Activated naive CD4-positive, alpha-beta T cell treated with Interleukin-2 at 50 U/mL for 16 hours (primary cell): ENCODE measurements at places on chromosomes 3 and 15.

DNA sequence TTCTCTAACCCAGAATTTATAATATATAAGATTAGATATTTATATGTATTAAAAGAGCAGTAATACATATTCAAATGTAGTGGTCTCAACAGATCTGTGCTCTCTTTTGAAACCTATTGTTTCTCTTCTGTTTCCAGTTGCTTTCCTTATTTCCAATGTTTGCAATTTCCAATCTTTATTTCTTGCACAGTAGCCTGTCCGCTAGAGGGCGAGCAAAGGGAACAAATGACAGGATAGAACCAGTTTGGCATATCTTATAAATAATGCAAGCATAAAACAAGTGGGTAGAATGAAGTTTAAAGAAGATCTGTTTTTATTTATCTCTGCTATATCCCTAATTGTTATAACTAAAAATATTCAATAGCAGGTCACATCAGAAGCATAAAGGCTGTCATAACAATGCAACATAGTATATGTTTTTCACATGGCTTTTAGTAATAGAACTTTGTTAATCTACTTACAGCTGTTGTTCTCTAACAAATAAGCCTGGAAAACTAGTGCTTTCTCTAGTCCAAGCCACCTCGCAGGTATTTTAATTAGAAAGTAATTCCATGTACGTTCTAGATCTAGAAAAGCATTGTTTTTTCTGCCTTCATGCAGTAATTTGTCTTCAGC, 15.1 kb upstream of the TCAIM start:
- DNase-seq: peak; percentile 40

DNA sequence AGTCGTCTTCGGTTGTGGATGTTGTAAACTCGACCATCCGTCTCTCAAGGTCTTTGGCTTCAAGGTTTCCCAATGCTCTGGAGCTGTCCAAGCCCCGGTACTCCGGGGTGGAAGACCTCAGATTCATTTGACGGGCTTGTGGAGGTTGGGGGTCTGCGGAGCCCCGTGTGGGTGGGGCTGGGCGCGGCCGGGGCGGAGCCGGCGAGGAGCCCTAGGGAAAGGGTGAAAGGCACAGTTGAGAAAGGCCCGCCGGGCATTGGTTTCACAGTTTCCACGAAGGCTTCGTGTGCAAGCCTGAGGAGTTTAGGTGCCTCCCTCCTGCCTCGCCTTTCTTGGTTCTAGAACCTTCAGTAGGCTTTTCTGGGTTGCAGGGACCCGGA, 360 bp upstream of the MGA start:
- no peak for DNase-seq

- no peak for DNase-seq
These were observed 468.5 kb upstream of the KCNMB2 start for GRCh38 chr3:178067721-178068120.

DNA sequence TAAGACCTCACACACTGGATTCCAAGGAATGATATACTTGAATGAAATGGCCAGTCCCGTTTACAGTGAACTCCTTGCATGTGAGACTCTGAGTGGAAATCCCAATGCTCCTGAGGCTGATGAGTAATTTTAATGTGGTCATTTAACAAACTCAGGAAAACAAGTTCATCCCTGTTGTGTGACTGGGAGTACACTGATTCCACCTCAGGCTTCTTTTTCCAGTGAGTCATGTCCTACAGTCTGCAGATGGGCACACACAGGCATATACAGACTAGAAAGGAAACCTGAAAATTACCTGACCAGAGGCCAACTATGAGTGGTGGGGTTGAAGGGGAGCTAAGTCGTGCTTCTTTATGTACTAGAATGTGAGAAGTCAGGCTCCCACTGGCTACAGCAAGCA, 5.8 kb downstream of the SQOR start:
- no peak for DNase-seq

DNA sequence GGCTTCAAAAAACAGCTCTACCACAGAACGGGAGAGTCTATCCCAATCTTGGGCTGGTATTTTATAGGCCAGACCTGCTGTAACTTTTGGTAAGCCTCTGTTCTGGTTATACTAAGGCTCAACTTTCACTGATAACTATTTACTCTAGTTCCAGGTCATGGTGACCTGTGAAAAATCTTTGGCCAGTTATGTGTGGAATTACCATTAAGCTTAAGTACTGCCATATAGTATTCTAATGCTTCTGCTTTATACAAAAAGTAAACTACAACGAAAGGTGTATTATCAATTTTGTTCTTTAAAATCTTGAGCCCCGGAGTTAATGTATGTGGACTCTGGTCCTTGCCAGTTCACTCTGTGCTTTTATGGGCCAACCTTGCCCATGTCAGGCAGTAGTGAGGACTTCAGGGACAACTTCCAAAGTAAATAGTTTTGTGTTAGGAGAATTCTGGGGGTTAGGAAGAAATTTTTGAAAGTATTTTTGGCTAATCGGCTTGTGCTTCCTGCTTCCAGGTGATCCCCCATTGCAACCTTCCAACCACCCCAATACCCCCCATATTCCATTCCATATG, 6.4 kb downstream of the SIAH2 start:
- no peak for DNase-seq

GRCh38 chr3:190696777-190697501, 165.6 kb downstream of the GMNC start:
- no peak for DNase-seq

DNA sequence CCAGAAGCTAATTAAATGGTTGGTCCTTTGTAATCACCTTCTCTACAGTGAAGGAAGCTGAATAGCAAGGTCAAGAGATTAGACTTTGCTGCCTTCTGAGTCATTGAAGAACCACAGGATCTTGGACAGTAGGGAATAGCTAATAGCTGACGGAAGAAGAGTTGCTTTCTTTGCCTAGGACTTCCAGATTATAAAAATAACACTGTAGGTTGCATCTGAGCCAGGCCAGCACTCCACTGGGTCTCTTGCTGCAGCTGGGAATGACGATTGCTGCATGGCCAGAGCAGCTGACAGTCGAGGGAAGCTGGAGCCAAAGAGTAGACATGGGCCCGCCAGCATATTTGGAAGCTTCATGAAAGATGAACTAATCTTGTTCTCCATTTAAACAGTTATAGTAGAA, 81.5 kb upstream of the KCNMB2 start:
- no peak for DNase-seq

DNA sequence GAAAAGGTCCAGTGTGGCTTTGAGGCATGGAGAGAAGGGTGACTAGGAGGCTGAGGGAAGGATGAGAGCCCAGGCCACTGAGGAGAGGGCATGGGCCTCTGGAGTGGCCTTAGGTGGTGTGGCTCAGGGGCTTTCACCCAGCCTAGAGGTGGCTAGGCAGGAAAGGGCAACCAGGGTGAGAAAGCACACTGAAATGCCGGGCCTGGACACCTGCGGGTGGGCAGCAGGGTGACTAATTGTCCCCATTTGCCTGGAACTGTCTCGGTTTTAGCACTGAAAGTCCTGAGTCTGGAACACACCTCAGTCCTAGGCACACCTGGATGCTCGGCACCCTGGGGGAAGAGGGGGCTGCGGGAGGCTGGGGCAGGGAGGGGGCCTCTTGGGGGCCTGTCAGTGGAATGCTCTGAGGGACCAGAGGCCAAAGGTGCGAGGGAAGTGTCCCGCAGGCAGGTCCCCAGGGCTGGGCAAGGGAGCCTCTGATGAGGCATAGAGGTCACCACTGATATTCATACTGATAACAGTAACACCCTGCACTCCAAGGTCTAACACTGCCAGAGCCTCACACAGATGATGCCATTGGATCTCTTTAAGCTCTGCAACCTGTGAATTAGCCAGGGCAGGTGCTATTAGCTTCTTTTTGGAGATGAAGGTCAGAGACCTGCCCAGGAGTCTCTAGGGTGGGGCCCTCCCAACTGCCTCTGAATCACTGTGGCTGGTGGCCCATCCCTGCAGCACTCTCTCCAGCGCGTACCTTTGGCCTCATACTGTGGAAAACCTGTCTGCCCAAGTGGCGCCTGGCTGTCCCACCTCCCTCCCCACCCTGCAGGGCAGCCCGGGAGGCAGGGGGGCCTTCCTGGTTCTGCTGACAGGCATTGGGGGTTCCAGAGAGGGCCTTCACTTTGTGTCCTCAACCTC, 3.0 kb upstream of the PHGR1 start:
- DNase-seq: no peak

DNA sequence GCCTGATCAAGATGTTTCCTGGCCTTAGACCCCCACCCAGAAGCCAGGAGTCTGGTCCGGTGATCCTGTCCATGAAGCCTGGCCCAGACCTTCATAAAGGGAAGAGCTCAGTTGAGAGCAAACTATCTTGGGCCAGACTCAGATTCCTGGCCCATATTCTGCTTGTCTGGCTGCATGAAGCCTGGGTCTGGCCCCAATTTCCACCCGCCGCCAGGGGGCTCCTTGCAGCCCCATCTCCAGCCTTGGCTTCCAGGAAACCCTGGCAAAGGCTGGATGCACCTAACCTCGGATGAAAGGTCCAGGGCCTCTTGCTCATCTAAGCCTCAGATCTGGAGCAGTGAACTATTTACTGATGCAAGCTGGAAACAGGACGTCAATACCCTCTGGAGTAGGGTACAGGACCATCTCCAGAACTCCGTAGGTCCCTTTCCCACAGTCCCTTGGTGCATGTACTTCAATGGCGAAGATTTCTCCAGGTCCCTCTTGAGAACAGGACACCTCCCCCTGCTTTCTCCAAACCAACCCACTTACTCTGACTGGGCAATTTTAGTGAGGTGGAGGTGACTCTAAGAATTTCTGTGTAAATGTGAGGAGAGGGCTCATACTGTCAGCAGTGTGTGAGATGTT, 5.6 kb downstream of the FOXL2 start:
- DNase-seq: no peak

GRCh38 chr3:191783024-191783423, 322.1 kb downstream of the PYDC2 start:
- DNase-seq: no peak

GRCh38 chr3:175456466-175456865, 597.3 kb downstream of the NAALADL2 start:
- no peak for DNase-seq

DNA sequence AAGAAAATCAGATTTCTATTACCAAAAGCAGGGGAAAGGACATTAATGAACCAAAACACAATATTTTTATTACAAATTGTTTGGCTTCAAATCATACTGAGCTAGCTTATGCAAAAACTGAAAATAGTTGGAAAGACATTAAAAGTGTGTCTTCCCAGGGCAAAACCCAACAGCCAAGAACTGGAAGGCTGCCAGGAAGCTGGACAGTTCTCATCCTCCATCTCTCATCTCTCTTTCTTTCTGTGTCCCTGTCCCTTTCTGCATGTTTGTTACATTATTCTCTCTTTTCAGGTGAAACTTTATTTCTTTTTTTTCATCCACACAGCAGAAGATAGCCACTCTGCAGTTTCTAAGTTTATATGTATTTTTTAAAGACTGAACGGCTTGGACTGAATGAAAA, 41.1 kb upstream of the SNTN start:
- DNase-seq: no peak

GRCh38 chr3:179181993-179182551, 33.9 kb downstream of the PIK3CA start:
- no peak for DNase-seq

- DNase-seq: no peak
These were observed 632.3 kb upstream of the ZNF385D start for GRCh38 chr3:22383285-22383684.

GRCh38 chr3:44185396-44185915, 56.2 kb upstream of the TOPAZ1 start:
- no peak for DNase-seq

DNA sequence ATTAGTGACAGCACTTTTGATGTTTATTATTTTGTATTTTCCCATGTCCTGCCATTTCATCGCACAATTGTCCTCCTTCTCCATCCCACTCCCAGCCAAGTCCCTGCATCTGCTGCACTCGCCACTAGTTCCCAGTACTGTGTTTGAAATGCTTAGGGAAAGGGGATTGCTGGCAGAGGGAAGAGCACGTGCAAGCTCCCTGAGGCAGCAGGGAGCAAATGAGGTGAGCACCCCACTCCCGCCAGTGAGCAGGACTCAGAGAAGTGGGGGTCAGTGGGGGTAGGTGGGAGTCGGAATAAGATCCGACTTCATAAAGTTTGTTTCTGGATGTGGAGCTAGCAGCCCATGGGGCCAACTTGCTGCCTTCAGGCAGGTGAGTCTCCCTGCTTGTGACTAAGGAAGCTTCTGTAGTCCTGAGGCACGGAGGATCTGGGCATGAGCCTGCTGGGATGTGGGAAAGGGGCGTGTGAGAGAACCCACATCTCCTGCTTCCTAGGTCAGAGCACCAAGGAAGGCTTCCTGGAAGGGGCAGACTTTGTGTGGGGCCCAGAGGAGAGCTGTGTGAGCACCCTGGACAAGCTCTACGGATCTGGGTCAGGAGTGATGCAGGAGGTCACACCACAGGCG, 99.7 kb upstream of the TLE3 start:
- no peak for DNase-seq

DNA sequence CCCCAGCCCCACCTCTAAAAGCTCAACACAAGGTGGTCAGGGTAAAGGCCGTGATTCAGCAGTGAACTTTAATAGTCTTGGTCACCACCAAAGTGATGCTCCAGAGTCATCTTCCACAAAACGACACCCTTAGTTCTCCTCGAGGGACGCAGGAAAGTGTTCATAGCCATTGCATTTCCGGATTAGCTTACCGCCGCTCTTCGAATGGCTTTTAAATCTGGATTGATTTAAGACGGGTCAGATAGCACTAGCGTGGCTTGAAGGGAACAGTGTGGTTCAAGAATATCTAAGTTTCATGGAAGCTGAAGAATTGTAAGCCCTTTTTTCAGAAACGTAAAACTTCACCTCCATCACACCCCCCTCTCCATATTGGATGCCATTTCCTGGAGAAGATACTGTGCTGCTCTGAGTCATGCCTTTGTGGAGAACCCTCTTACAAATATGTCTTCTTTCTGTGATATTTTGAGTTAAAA, 829 bp downstream of the RNF7 start:
- peak; percentile 16 for DNase-seq

- DNase-seq: no peak
These were observed 78.5 kb downstream of the KLHL25 start for GRCh38 chr15:85716261-85716660.

GRCh38 chr3:21729888-21730459, 21.0 kb downstream of the ZNF385D start:
- no peak for DNase-seq

- DNase-seq: no peak
These were observed 21.0 kb upstream of the CA12 start for GRCh38 chr15:63402498-63403253.

- DNase-seq: no peak
These were observed 89.8 kb upstream of the IGSF10 start for GRCh38 chr3:151550642-151551041.

DNA sequence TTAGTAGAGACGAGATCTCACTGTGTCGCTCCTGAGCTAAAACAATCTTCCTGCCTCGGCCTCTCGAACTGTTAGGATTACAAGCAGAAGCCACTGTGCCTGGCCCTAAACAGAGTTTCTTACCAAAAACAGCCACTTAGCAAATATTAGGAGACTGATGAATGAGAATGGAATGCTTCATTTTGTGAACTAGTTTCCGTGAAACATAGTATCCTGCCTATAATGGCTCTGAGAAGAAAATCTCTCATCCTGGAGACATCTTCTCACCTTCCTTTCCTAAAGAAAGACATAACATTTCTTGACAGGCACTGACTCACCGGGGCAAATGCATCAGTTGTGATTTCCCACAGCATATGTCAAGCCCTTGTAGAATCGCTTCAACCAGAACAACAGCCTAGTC, 44.9 kb downstream of the GJD2 start:
- no peak for DNase-seq

GRCh38 chr3:166889241-166889640, 490.9 kb downstream of the ZBBX start:
- DNase-seq: no peak

- no peak for DNase-seq
These were observed 15.2 kb upstream of the PLXND1 start for GRCh38 chr3:129621626-129622225.

- DNase-seq: no peak
These were observed 7.6 kb upstream of the TRH start for GRCh38 chr3:129966876-129967275.
